Activated T-helper 1 cell treated with anti-CD3 and anti-CD28 coated beads, Interleukin-12 subunit alpha, Interleukin-12 subunit beta, Interleukin-2, Interleukin-4 antibody, amounts not matched to agents 30 ng/mL and 10 ng/mL and 1 ng/mL, durations not matched to agents 14 hours and 24 hours and 36 hours (primary cell): ENCODE measurements at places on chromosomes 6 and 20. TPM values are rescaled to one million over a fixed set of nuclear protein-coding genes. Genes with fewer than 3 reads are reported as not detected.
A peak's percentile ranks its signal among the peaks of the same experiment; 100 is the strongest.

DNA sequence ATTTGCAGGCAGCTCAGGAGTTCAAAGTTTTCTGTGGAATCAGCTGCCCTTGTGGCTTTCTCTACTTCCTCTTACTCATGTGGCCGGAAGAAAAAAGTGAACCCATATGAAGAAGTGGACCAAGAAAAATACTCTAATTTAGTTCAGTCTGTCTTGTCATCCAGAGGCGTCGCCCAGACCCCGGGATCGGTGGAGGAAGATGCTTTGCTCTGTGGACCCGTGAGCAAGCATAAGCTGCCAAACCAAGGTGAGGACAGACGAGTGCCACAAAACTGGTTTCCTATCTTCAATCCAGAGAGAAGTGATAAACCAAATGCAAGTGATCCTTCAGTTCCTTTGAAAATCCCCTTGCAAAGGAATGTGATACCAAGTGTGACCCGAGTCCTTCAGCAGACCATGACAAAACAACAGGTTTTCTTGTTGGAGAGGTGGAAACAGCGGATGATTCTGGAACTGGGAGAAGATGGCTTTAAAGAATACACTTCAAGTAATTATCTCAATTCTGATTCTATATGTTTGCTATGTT, 1.1 kb downstream of the MGME1 start:
- DNase-seq = peak; percentile 34

DNA sequence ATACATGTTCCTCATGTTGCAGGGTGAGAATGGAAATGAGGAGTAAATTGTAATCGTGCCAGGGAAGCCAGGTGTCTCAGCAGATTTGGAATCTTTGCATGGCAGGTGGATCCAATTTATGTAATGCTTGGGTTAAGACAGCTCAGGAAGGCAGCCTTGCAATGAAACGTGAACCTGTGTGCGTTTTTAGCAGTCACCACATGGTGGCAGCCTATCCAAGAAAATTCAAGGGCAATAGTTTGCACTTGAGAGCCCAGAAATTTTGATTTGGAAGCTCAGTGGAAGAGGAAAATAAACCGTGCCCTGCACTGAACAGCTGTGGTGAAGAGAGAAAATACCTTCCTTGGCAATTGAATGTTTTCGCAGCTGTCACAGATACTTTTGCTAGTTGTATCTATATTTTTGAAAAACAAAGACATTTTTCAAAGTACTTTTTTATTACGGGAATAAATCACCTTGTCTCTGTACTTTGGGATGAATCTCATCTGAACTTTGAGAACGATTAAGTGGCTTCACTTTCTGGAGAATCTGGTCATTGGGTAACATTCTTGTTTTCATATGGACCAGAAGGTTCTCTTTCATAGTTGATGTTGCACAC, 26.5 kb downstream of the MTHFD1L start:
- DNase-seq = peak; percentile 45

GRCh38 chr20:39038495-39038894, 76.4 kb downstream of the DHX35 start:
- no peak for DNase-seq

DNA sequence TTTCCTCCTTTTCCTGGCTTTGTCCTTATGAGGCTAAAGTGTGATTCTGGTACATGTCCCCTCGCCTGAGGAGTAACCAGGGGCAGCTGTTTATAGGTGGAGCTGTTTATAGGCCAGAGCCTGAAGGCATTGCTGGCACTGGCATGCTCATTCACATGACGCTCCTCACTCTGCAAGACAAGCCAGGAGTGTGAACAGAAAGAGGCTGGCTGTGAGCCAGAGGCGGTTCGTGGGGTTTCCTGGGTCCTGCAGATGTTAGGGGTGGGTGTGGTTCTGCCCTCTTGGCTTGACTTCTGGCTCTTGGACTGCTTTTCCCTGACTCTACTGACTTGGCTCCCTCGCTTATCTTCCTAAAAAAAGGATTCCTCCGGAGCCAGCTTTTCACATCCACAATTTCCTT, 12.8 kb upstream of the MDFI start:
- no peak for DNase-seq

The PHACTR3 gene
- not detected in 2 replicates for total RNA-seq
